ENCODE measurements at places on chromosomes 1 and 21.

DNA sequence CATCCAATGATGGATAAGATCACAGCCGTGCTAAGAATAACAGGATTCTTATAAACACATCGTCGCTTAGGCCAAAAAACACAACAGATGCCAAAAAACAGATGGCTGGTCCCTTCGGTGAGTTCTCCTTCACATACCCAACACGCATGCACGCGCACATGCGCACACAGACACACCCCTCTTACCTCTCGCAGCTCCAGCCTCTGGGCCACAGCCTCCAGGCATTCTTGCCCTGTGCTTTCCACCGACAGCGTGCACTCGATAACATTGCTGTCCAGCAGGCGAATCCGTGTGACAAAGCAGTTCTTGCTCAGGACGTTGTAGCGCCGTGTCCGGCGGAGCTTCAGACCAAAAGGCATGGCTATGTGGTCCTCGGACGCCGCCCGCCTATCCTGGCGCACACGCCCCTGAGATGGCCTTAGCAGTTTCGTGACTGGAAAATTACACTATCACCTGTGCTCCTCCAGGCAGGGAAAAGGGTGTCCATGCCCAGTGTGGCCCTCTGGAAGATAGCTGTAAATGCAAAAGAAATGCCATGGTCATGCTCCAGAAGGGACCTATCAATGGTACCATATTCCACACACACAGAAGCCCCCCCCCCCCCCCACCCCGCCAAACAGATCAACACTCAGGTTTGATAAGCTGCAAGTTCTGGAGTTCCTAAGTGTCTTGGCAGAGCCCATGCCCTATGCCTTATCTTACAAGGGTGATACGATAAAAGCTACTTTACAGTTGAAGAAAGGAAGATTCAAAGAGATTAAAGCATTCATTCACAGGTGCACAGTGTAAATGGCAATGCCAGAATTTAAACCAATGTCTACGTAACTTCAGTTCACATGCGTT is 86.7 kb downstream of the PTPN14 start:
- no peak for DNase-seq

DNA sequence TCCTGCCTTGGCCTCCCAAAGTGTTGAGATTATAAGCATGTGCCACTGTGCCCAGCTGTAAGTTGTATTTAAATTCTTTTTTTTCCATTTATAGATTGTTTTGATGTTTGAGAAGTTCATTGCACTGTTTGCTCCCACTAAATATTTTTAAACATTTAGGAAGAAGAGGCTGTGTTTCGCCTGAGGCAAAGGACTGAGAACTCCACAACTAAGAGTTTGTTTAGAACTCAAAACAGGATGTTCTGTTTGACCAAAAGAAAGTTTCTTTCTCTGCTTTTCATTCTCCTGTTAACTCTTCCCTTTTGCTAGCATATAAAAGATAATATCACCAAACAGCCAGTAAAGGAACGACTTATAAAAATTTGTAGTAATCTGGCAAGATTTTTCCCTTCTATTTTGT is 87.0 kb downstream of the RUNX1 start:
- no peak for DNase-seq

GRCh38 chr1:18884419-18884717 is 18.0 kb downstream of the ALDH4A1 start:
- no peak for DNase-seq

DNA sequence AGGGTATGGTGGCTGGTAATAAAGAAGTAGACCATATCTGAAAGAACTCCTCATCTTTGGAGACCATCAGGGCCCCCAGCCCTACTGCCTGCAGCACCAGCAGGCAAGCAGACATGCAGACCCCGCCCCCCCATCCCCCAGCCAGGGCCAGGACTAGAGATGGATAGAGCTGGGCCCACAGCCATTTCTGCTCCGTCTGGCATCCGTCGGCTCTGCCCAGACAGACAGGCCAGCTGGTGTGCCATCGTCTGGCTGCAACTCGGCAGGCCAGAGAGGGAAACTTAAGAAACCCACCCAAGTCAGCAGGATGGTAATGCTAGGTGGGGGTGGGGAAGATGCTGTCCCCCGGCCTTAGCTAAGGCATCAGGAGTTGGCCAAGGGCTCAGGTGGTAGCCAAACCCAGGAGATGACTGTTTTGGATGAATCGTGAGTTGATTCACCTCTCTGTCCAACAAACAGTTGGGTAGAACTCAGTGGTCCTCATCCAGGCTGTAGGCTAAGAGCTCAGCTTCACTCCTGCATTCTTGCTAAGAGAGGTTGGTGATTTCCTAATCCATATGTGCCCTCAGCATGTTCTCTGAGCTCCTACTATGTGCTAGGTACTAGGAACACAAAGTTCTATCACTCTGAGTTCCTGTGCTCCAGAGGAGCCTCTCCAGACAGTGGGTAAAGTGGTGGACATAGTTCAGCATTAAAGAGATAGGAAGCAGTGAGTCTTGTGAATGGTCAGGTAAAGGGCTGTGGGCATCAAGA is 23.2 kb upstream of the TMEM222 start:
- no peak for DNase-seq

DNA sequence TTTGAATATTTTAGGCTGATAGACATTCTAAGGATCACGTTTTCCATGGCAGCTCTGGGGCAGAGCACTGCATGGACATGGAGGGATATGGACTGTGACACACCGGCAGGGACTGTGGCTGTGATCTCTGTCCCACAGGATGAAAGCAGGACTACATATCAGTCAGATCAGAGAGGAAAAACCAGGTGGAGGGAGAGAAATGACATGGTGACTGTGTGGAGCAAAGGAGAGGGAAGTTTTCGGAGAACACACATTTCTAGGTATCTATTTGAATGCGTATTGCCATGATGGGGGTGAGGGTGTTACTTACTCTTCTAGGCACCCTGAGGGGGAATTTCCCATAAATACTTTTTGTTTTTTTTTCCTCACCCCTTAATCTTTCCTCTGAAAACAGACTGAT is 3.2 kb upstream of the CD1C start:
- no peak for DNase-seq

- DNase-seq = no peak
Observed at GRCh38 chr1:154865442-154866256, 4.4 kb downstream of the KCNN3 start.

GRCh38 chr1:244705261-244706234 is 52.6 kb downstream of the DESI2 start:
- no peak for DNase-seq

GRCh38 chr1:212073490-212073889 is 37.9 kb downstream of the DTL start:
- DNase-seq = no peak

DNA sequence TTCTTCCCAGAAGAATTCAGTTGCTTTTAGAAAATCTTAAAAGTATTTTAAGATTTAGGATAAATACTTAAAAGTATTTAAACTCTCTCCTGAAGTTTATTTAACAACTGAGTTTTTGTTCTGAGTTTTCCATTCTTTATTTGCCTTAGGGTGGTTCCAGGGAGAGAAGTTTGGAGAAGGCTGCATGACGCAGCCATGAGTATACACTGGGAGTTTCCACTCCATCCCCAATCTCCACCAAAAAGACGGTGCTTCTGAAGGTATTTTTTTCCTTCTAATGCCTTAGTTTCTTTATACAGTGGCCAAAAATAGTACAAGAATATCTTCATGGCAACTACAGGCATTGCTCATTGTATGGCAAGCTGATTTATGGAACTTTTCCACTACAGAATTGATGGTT is 122.7 kb downstream of the ST6GALNAC5 start:
- DNase-seq = no peak

- DNase-seq = no peak
Observed at GRCh38 chr21:14239281-14239680, 23.3 kb downstream of the RBM11 start.

Measured in right lobe of liver (tissue), 6 donors.